ENCODE measurements at places on chromosomes 3 and 15.

GRCh38 chr3:87833039-87833377 lies 225.8 kb downstream of the CGGBP1 start:
- DNase-seq: no peak

DNA sequence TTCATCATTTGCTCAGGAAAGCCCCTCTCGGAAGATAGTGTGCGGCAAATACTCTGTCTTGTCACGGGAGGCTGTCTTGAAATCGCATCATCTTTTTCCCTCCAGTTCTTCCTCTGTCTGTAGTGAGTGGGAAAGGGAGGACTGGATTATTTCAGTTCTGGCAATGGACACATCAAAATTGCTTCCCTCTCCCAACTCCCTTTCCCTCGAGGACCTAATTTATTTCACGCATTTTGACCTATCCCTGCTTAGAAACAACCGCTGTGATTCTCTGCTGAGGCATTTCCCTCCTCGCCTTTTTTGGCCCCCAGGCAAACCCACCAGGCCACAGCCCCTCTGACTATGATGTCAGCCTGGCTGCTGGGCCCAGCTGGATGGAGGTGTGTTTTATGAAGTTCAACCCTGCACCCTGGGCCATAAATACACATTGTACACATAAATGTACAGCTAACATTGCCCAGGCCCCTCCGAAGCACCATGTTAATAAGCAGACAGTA lies 138.7 kb upstream of the LRTM1 start:
- no peak for DNase-seq

DNA sequence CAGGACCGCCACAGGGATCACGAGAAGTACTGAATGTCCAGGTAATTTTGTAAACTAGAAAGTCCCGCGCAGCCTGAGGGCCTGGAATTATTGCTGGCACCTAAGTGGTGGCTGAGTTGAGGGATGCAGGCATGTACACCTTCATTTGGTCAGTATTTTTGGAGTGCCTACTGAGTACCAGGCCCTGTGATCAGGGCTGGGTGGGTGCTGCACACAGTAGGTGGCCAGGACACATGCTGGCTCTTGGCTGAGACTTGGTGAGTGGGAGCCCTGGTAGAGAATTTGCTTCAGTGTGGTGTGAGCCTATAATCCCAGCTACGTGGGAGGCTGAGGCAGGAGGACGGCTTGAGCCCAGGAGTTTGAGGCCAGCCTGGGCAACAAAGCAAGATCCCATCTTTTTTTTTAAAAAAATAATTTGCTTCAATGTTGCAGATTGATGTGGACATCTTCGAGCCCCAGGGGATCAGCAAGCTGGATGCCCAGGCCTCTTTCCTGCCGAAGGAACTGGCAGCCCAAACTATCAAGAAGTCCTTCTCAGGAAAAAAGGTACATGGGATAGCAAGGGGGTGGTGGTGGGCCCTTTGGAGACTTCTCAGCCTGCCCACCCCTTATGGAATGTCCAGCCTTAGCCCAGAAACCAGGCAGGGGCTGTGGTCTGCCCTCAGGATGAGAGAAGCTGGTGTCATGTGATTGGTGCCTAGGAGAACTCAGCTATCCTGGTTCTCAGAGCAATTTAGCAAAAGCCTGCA lies 2.6 kb downstream of the ITIH1 start:
- DNase-seq: no peak

DNA sequence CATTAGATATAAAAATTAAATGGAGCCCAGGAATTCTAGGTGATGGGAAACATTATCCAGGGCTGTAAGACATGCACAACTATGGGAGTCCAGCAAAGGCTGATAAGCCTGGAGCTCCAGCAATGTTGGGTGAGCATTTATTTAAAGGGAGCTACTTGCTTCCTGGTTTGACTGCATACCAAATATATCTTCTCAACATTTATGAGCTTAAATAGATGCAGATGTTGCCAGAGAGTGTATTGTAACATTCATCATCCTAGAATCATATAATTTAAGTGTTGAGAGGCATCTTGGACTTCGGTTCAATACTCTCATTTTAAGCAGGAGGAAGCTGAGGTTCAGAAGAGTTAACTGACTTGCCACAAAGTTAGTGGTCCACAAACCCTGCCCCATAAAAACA lies 12.2 kb upstream of the POLR2M start:
- DNase-seq: no peak

DNA sequence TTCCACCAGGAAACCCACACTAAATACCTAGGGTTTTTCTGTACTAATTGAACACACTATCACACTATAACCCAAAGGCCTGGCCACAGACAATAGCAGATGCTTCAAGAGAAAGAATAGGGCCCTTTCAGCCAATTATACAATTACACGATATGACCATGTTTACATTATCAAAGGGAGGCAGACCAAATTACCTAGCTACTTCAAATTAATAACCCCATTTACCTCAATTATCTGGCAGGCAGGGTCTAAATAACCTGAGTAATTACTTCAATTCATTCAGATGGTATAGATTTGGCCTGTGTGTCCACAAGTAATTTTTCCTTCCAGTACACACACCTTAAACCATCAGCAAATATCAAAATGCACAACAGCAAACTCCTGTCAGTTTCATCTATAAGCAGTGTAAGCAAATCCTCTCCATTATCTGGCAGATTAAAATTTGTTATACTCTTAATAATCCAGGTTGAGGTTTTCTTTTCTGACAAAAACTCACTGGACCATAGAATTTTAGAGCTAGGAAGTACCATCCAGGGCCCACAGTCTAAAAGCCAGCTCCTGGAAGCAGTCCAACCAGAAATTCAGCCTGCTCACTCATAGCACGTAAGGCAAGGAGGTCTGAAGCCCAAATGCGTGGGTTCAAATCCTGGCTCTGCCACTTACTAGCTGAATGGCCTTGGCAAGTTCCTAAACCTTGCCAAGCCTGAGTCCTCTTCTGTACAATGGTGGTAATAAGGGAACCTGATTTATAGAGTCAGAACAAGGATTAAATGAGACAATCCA lies 51.8 kb downstream of the RFTN1 start:
- no peak for DNase-seq

DNA sequence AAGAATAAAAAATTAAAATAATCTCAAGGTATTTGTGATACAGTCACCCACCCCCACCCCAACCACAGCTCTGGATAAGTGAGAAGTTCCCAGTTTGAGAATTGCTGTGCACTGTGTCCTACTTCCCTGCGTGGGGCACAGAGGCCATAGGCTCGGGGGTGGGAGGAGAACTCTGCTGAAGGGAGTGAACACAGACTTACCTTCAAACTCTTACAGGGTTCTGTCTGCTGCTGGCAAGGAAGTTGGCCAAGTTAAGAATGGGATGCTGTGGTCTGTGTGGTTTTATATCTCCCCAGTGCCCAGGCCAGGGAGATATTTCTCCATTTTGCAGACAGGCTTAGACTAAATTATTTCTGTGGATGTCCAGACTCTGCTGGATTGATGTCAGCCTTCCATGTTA lies 37.6 kb downstream of the SPTSSB start:
- no peak for DNase-seq

- no peak for DNase-seq
These were observed 59.6 kb downstream of the ABTB1 start for GRCh38 chr3:127732303-127732702.

- no peak for DNase-seq
These were observed 50.4 kb downstream of the GPR171 start for GRCh38 chr3:151152455-151153079.

GRCh38 chr15:97728791-97729190 lies 231.7 kb upstream of the ARRDC4 start:
- DNase-seq: no peak

DNA sequence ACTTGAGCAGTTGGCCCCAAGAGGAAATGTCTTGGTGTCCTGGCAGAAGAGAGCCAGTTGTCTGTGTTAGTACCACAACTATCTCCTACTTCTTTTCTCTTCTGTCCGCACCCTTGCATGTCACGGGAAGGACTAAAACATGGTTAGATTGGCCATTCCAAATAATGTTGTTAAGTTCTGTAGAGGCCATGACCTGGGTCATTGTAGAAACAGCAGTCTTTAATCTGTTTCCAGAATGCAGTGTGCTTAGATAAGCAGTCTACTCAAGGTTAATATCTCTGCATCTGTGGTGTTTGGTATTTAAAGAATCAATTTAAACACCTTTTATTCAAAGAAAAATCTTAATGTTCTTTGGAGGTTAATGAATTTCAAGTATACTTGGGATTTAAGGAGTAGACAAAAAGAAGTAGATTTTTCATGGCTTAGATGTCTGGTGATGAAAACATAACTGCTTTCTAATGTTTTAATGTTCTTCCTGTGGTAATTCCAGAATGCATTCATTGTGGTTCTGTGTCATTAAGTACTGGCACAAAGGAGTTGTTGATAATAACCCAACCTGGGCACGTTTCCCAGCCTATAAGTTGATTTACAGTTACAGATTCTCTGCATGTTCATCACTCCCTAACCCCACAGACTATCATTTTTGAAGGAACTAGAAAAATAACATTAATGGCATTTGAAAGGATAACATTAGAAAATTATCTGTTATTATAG lies 58.9 kb downstream of the TMEM108 start:
- DNase-seq: no peak

DNA sequence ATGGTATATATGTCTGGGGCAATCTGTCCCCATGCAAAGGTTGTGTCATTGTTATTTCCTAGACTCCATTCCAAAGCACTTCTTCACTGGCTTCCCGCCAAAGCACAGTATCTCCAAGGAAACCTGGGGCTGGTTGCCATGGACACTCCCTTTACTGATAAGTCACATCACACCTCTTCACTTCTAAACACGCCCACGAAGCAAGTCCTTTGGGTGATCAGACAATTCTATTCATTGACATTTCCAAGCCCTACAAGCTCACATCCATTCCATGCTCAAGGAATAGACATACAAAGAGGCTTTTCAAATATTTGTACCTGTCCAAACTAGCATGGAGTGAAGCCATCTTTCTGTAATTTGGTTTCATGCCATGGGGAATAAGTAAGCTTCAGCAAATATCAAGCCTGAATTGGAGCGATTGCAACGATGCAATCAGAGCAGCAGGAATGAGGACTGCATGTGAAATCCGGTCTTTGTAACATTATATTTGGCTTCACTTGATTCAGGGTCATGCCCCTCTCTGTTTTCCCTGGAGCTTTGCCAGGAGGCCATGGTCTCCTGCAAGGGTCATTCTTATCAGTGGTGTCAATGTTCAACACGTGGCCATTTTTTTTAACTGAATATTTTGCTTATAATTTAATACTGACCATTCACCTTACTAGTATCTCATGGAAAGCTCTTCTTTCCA lies 201.6 kb upstream of the TMC3 start:
- no peak for DNase-seq

GRCh38 chr3:50430950-50431435 lies 71.7 kb upstream of the TMEM115 start:
- no peak for DNase-seq

- DNase-seq: no peak
These were observed 161.4 kb downstream of the CHSY1 start for GRCh38 chr15:101090428-101090790.

DNA sequence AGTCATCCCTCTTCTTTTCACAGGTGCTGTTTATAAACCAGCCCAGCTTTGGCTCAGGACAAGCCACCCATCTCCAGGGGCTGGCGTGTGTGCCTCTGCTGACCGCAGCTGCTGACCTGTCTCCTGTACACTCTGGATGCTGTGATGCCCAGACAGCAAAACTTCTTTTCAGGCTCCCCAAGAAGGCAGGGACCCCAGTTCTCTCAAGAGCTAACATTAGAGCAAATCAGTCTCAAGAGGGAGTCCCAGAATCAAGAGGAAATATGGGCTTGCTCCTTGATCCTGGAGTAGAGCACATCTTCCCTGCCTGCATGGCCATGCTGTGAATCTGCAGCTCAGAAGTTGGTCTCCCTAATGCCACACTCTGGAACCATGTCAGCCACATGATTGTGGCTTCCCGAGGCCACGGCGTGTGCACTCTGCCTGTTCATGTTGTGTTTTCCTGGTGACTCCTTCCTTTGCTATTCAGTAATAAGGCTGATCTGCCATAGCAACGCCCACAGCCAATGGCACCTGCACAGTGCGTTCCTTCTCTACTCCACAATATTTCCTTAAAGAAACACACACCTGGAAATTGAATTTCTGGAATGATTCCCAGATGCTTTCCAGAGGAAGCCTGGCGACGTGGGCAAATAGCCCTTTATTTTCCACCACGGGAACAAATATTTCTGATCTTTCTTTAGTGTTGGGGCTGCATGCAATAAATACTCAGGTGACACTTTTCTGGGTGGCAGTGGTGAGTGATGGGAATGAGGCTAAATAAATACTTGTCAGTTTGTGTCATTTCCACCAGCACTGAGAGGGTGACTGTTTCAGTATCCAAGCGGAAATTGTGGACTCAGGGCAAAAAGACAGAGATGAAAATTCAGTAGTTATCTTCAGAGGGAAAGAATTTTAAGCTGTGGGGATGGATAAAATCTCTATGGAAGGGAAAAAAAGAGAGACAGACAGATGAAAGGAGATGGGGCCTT lies 21.9 kb upstream of the THSD4 start:
- DNase-seq: no peak

DNA sequence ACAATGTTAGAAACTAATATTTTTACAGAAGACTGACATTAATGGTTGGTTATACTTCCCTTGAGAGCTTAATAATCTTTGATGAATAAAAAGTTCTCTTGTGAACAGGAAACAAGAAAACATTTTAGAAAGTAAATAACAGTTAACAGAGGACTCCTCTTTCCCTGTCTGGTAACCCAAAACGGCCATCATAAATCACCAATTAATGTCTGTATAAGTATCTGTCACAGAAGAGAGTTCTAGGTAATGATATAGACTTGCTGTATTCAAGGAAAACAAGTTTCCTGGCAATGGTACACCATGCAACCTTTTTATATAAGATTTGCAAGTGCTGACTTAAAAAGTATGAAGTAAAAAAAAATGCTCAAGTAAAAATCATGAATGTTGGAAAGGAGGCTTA lies 426.7 kb downstream of the SOX2 start:
- DNase-seq: no peak

GRCh38 chr3:190014940-190015339 lies 105.8 kb downstream of the P3H2 start:
- no peak for DNase-seq

DNA sequence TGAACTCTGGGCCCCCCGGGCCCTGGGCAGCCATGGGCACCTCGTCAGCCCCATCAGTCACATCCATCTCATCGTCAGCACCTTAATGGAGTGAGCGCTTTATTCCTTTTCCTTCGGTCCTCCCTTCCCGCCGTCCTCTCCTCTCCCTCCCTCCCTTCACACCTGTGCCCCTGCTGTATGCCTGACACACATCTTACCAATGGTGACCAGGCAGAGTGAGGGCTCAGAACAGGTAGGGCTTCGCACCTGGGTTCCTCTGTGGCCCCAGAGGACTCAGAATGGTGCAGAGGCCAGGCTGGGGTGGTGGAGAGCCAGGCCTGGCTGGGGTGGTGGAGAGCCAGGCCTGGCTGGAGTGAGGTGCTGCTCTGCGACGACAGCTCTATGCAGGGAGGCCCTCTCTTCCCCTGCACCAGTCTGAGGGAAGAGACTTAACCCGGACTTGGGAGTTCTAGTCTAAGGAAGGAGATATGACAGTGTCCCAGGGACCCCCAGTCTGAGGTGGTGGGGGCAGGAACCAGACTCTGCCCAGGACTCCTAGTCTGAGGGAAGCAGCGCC lies 11.6 kb downstream of the C15orf39 start:
- no peak for DNase-seq

All from T-helper 17 cell (primary cell).